Placental pericyte (primary cell): ENCODE measurements at places on chromosomes 6 and 20. TPM values are rescaled to one million over a fixed set of nuclear protein-coding genes. Genes with fewer than 3 reads are reported as not detected.

ARFGEF3 gene
- under 0.01 and 0.22 TPM in 2 replicates for total RNA-seq

MAS1 gene
- total RNA-seq = not detected in 2 replicates

NRN1 gene
- total RNA-seq = 0.43 TPM in 1 of 2 replicates, not detected in the other

SLC22A7 gene
- total RNA-seq = not detected in 2 replicates

EPHA7 gene
- total RNA-seq = under 0.01 and 1.9 TPM in 2 replicates

MGME1 gene
- 9.0 and 21.8 TPM in 2 replicates for total RNA-seq

SLC44A4 gene
- total RNA-seq = under 0.01 TPM in 1 of 2 replicates, not detected in the other

ALDH5A1 gene
- total RNA-seq = 0.22 and 0.29 TPM in 2 replicates

TSPO2 gene
- not detected in 2 replicates for total RNA-seq

CAP2 gene
- 23.6 and 35.4 TPM in 2 replicates for total RNA-seq

DCDC2 gene
- under 0.01 and 0.14 TPM in 2 replicates for total RNA-seq

PAK5 gene
- not detected in 2 replicates for total RNA-seq

LMBRD1 gene
- total RNA-seq = 19.5 and 29.5 TPM in 2 replicates

ADRM1 gene
- 174 and 247 TPM in 2 replicates for total RNA-seq

TNF gene
- total RNA-seq = under 0.01 and 0.29 TPM in 2 replicates

ZBTB46 gene
- total RNA-seq = 3.3 and 20.5 TPM in 2 replicates

PRR18 gene
- total RNA-seq = not detected in 2 replicates

HSD17B8 gene
- 1.0 and 1.5 TPM in 2 replicates for total RNA-seq

XKR7 gene
- total RNA-seq = not detected in 2 replicates

MCCD1 gene
- not detected in 2 replicates for total RNA-seq

ZBP1 gene
- total RNA-seq = not detected in 2 replicates

KCNB1 gene
- total RNA-seq = under 0.01 TPM in 1 of 2 replicates, not detected in the other

PDYN gene
- not detected in 2 replicates for total RNA-seq

ATF6B gene
- total RNA-seq = 28.8 and 39.2 TPM in 2 replicates

SPTLC3 gene
- total RNA-seq = 1.7 and 2.4 TPM in 2 replicates

NUDT3 gene
- 14.2 and 24.1 TPM in 2 replicates for total RNA-seq

HLA-DRB1 gene
- total RNA-seq = 0.14 TPM in 1 of 2 replicates, not detected in the other

COL9A3 gene
- 0.43 TPM in 1 of 2 replicates, not detected in the other for total RNA-seq

TRAPPC3L gene
- under 0.01 TPM in 1 of 2 replicates, not detected in the other for total RNA-seq

MAN1A1 gene
- total RNA-seq = 55.0 and 131 TPM in 2 replicates

GSTA3 gene
- total RNA-seq = not detected in 2 replicates

CYB5R4 gene
- total RNA-seq = 5.3 and 7.6 TPM in 2 replicates

PRSS16 gene
- total RNA-seq = not detected in 2 replicates

SCUBE3 gene
- 0.22 and 9.9 TPM in 2 replicates for total RNA-seq

SAMD10 gene
- total RNA-seq = 1.7 and 2.6 TPM in 2 replicates

CPNE5 gene
- total RNA-seq = 0.14 and 0.66 TPM in 2 replicates

GSTA2 gene
- total RNA-seq = not detected in 2 replicates

CALHM4 gene
- 0.14 TPM in 1 of 2 replicates, not detected in the other for total RNA-seq

KHDC1L gene
- 0.44 TPM in 1 of 2 replicates, not detected in the other for total RNA-seq

LRRC73 gene
- 0.57 and 0.66 TPM in 2 replicates for total RNA-seq

CCR6 gene
- total RNA-seq = not detected in 2 replicates

MYO6 gene
- 9.0 and 11.0 TPM in 2 replicates for total RNA-seq

ARMC12 gene
- total RNA-seq = 0.88 TPM in 1 of 2 replicates, not detected in the other

CGA gene
- total RNA-seq = not detected in 2 replicates

ZSCAN31 gene
- 2.0 and 3.7 TPM in 2 replicates for total RNA-seq

DEFB124 gene
- not detected in 2 replicates for total RNA-seq

TMEM217 gene
- 2.8 and 2.9 TPM in 2 replicates for total RNA-seq

RXRB gene
- 23.5 and 24.5 TPM in 2 replicates for total RNA-seq
